ENCODE measurements at places on chromosomes 11 and 22.

DNA sequence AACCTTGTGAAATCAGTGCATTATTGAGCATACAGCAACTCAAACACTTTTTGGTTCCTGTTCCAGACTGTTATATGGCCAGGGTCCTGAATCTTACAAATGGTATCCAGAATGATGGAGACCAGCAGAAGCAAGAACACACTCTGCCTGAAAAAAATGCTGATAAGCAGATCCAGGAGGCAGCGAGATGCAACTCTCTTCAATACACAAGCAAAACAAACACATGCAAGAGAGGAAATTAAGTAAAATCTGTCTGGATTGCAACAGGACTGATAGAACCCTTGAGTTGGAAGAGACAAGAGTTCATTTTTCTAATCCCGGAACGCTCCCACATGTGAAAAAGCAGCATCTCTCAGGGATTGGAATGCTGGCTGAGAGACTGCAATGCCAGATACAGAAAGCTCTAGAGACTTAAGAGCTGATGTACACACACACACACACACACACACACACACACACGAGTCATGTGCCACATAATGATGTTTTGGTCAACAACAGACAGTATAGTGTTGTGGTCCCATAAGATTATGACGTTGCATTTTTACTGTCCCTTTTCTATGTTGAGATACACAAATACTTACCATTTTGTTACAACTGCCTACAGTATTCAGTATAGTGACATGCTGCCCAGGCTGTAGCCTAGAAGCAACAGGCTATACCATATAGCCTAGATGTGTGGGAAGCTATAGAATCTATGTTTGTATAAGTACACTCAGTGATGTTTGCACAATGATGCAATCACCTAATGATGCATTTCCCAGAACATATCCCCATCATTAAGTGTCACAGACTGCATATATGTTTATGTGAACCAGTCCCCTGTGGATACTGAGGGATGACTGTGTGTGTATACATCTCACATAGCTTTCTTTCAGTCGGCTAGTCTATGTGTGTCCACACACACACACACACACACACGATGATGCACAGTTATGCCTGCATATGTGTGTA, 406.6 kb downstream of the LARGE1 start:
- DNase-seq, result no peak

- no peak for DNase-seq
These were observed 20.9 kb downstream of the OOSP3 start for GRCh38 chr11:59899532-59899931.

DNA sequence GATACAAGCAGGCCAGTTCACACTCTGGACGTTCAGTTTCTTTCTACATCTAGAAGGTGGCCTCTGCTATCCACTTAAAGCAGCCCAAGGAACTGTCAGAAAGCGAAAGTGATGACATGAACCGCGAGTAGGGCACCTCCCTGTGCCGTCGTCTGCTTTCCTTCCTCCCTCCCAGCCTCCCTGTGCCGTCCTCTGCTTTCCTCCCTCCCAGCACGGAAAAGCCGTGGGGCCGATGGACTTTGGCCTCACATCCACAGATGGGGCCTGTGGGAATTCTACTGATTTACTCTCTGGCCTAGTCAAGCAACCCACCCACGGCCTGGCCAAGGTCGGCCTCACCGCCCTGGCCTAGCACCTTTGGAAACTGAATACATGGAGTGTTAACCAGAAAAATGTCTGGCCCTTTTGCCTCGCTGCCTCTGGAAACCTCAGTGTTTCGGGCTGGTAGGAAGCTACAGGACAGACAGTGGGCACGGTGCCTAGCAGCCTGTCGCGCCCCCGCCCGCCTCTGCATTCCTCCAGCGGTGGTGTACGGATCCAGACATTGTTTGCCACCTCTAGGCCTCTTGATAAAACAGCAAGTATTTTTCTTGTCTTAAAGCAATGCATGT, 14.2 kb downstream of the PEX26 start:
- DNase-seq, result peak; percentile 32

- no peak for DNase-seq
These were observed 679.9 kb upstream of the RAG2 start for GRCh38 chr11:37277896-37278465.

DNA sequence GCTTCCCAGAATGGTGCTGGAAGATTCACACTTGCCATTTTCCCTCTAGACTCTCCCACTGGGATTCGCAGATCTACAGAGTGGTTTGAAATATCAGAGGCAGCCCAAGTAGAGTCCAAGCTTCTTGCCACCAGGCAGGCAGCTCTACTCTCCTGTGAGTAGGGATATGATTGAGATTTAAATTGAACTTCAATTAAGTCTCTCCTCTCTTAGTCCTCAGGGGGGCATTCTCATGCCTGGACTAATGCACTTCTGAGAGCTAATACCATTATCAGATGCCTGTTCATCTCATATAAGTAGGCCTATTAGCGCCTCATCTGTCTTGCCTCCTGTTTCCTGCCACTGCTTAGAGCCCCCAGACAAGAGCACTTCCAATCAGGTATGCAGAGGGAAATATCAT, 25.5 kb upstream of the AMPD3 start:
- DNase-seq, result no peak

- DNase-seq, result no peak
These were observed 20.4 kb downstream of the LGR4 start for GRCh38 chr11:27452147-27452546.

- no peak for DNase-seq
These were observed 438.4 kb upstream of the CHORDC1 start for GRCh38 chr11:90661233-90661632.

- DNase-seq, result no peak
These were observed 489.3 kb downstream of the NTM start for GRCh38 chr11:131859538-131860210.

- DNase-seq, result no peak
These were observed 15.9 kb downstream of the MOGAT2 start for GRCh38 chr11:75733431-75734107.

DNA sequence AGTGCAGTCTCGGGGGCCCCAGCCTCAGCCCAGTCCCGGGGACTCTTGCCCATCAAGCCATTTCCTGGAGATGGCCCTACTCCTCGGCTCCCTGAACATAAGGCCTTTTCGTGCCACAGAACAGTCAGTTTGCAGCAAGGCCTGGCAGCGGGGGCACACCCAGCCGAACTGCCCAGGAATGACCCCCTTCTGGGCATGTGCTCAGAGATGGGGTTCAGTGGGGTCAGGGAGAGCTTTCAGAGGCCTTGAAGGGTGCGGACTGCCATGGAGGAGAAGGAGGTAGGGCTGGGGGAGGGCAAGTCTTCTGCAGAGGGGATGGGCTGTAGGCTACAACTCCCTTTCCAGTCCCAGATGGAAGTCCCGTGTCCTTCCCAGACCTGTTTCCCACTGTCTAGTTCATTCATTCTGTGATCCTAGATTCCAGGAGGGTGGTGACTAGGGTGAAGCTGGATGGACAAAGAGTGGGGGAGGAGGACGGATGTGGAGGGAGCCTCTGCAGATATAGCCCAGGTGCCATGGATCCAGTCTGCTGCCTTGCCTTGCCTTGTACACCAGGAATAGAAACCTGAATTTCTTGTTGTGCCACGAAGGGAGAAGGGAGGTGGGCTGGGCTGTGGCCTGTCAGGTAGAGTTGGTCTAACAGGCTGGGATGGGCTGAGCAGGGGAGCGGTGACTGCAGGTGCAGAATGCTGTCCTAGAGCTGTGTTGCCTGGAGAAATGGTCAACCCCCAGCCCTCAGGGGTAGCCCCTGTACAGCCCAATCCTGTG, 14.2 kb upstream of the OMP start:
- DNase-seq, result no peak

DNA sequence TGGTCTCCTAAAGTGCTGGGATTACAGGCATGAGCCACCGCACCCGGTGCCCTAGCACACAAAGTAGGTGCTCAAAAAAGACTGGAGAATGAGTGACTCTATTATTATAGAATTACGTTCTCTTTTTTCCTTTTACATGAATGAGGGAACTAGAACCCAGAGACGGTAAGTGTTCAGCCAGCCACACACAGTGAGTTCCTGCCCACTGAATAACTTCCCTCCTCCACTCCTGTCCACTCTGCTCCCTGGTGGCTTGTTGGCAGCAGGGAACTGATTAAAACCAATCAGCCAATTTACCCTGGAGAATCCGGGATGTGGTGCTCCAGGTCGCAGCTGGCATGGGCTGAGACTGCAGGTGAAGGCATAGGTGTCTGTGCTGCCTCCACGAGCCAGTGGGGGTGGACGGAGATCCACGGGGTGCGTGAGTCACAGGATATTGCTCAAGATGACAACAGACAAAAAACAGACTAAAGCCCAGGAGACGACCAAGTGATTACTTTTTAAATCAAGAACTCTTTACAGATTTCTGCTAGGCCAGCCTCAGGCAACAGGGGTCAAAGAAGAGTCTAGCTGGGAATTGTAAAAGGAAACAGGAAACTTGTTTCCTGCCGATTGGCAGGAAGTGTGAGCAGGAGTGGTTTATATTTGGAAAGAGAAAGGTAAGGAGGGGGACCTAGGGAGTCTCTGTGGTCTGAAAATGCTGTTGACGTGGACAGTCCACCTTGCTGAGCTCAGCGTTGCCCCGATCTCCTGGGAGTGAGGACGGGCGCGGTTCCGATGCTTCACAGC, 95.2 kb upstream of the TP53I11 start:
- no peak for DNase-seq

DNA sequence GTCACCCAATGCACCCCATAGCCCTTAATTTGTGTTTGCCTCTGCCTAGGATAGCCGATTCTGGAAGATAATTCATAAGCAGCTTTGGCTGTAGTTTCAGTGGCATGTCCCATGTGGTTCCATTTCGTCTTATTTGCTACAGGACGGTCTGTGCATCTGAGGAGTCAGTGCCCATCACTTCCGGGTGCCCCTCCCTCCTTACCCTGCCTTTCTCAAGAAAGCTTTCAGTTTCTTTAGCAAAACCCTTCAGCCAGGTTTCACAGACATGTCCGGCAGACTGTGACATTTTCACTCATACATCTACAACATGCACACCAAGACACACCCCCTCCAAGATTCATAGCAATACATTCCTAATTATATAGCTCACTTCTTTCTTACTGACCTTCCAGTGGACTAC, 14.3 kb downstream of the TP53AIP1 start:
- no peak for DNase-seq

- DNase-seq, result no peak
These were observed 119.8 kb downstream of the CSTPP1 start for GRCh38 chr11:47056261-47056915.

- no peak for DNase-seq
These were observed 3.4 kb upstream of the MPZL2 start for GRCh38 chr11:118267486-118267885.

- DNase-seq, result no peak
These were observed 16.8 kb downstream of the ADAMTS15 start for GRCh38 chr11:130465263-130465662.

DNA sequence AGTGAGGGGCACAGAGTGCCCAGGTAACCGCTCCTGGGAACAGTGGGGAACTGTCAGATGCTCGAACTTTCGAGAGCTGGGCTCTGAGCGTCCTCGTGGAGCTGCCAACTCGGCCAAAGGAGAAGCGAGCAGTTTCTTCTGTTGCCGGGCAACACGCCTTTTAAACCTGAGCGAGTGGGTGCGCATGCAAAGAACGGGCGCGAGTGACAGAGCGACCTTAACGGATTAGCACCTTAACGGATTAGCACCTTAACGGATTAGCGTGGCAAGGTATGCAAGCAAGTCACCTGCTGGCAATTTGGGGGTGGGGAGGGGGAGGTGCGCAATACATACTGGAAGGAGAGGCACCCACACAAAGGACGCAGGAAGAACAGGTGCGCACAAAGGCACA, 61.8 kb upstream of the PRODH start:
- DNase-seq, result no peak

- no peak for DNase-seq
These were observed 906.1 kb upstream of the RAG2 start for GRCh38 chr11:37504060-37504611.

DNA sequence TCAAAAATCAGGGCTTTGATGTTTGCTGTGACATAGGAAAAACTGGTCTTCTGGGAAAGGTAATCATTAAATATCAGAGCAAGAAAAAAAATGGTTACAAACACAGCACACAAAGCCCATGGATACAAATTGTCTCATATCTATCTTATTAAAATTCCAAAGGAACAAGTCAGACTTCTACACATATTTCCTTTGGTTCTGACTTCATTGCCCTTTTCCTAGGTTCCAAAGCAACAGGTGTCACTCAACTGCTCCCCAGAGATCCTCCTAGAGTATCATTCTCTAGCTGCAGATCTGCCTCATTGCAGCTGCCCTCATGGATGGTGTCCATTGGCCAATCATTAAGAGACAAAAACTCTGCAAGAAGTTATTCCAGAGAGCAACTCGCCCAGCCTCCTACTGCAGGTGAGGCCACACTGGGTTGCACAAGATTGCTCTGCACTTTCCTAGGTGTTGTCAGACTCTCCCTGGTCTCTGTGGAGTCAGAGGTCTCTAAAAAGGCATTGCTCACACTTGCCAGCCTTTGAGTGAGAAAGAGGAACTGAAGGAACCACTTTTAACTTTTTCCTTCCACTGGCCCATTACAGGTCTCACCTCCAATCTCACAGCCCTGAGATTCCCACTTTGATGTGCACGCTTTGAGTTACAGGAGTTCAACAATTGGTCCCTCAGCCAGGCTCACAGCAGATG, 5.7 kb downstream of the DRICH1 start:
- no peak for DNase-seq

GRCh38 chr11:86594746-86595145, 77.7 kb downstream of the ME3 start:
- DNase-seq, result no peak

DNA sequence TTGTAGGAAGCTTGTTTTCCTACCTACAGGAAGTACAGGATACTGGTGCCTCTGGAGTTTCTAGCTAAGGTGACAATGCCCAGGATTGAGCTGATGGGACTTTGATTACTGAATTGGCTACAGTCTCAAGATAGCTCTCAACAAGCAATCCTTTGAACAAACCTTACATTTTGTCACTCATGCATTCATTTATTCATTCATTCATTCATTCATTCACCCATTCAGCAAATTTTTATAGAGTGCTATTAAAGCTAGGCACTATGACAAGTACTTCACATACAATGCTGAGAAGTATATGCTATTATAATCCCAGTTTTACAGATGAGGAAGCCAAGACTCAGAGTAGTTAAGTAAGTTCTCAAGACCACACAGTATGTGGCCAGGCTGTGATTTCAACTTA, 103.1 kb upstream of the MTMR2 start:
- no peak for DNase-seq

DNA sequence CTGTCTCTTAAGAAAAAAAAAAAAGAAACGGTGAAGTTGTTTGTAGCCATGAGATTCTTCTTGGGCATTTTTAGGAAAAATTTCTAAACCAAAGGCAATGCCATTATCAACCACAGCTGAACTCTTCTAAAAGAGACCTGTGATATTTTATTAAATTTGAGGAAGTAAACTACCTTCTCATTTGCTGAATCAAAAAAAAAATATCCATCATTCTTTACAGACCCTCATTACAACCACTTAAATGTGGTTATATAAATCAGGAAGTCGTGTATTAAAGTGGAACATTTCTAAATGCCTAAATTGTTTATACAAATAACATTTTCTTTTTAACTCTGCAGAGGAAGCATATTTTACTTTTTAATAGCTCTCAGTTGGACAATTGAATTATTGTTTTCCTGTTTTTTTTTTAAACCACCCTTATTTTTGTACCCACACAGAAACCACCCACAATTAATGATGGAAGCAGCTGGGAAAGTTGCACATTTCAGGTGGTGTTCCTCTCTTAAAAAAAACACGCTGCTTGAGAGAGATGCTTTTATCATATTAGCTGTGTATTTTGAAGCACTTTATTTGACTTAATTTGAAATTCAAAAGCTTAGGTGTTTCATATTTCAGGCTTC, 91.2 kb downstream of the ARHGAP42 start:
- DNase-seq, result no peak

Data from T-helper 1 cell (primary cell).